ENCODE measurements at places on chromosomes 2 and 18.

DNA sequence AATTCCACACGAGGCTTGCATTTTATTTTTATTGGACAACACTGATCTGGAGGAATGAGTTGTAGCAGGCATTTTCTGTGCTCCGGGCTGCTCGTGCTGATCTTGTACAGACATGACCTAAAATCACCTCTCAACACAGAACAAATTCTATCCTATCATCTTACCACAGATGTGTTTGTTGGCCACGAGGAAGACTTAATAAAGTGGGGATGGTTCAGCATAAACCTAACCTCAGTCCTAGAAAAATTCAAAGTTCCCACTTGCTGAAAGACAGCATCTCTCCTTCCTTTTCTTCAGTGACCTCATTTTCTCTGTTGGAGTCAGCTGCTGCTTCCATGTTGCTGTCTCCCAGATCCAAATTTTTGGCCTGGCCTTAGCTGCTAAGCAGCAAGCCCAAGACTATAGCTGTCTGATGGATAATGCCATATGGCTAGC, 45.3 kb downstream of the RBKS start:
- DNase-seq = no peak

GRCh38 chr18:3857544-3857943, 407.6 kb downstream of the TGIF1 start:
- DNase-seq = no peak

GRCh38 chr2:226828191-226828590, 7.7 kb upstream of the RHBDD1 start:
- DNase-seq = no peak

GRCh38 chr2:63698786-63699548, 110.2 kb downstream of the MDH1 start:
- DNase-seq = no peak

DNA sequence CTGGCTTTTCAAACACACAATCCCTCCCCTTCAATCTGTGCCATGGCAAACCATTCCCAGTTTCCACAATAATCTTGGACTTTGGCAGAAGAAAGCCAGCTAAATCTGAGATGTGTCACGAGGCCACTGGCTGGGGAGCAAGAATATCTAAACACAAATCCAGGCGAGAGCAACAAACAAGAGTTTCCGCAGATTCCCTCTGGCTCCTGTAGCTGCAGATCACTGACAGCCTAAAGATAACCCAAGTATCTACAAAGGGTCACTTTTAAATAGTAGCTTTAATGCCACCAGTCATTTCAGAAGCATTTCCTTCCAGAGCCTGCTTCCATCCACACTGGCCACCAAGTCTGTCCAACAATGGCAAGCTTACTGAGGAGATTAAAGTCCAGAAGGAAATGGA, 86.9 kb downstream of the ACVR1 start:
- no peak for DNase-seq

GRCh38 chr2:104049438-104049837, 804.5 kb upstream of the POU3F3 start:
- DNase-seq = no peak

DNA sequence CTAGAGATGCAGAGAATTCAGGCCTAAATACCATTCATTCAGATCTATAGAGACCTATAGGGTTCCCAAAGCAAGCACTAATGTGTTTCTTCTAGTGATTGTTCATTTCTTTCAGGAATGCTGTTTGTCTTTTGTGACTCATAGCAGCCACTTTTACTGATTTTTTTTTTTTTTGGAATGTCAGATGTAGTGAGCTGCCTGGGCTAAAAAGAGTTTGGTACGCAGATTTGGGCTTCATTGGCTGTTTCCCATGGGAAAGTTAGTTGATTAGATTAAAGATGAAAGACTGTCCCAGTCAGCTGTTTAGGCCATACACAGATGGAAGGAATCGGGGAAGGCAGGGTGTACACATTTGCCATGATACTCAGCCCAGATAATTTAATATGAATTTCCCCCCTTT, 87.6 kb downstream of the CDC42EP3 start:
- DNase-seq = no peak

GRCh38 chr2:126999106-126999756, 100.5 kb downstream of the TEX51 start:
- DNase-seq = no peak

DNA sequence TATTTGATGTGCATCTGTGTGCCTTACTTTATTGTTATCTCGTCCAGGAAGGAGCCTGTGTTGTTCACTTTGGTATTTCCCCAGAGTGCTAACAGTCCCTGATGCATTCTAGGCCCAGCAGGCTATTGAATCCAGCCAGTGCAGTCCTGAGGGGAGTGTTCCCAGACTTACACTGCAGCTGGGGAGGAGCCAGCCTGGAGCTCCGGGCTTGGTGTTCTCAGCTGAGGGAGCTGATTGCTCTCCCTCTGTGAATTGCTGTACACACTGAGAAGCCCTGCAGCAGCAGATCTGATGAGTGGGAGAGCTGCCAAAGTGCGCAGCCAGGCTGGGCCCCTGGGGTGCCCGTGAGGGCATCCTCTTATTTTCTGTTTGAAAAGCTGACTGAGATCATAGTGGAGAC, 159.2 kb downstream of the GALNT3 start:
- DNase-seq = peak; percentile 73

- DNase-seq = no peak
Measured at GRCh38 chr2:128372621-128373341, 54.1 kb upstream of the HS6ST1 start.

GRCh38 chr2:69848186-69848790, 18.8 kb downstream of the GMCL1 start:
- no peak for DNase-seq

- DNase-seq = peak; percentile 91
Measured at GRCh38 chr2:218898109-218898878, 17.6 kb downstream of the WNT10A start.

- DNase-seq = no peak
Measured at GRCh38 chr2:186868344-186868743, 19.4 kb upstream of the ZSWIM2 start.

DNA sequence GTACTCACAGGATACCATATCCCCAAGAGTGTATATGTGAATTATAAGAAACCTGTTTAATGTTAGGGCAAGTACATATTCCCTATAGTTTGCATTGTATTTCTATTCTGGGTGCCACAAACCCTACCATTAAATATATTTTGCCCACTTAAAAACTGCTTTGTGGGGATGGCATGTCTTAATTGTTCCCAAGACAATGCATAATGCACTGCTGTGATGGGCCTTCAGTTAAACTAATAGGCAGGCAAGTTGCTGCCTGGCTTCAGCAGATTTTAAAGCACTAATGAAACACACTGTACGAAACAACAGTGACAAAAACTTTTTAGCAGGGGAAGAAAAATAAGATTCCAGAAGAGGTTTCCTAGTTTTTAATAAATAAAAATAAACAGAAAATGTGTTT, 104.8 kb upstream of the VRK2 start:
- no peak for DNase-seq

DNA sequence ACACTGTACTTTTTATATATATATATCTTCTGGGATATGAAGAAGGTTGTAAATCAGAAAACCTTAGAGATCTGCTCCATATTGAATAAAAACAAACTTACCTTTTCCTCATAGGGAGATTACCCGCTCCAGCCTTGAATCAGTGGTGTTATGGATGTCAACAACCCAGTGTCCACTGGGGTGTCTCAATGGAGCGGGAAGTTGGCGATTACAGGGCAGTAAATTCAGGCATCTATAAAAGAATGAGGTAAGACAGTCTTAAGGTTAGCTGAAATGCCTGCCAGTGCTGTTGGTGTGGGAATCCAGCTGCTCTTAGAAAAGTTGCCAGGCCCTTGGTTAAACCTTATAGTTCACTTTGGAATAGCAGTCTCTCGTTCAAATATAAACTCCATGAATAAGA, 102.3 kb downstream of the R3HDM1 start:
- no peak for DNase-seq

GRCh38 chr18:55310044-55310676, 277.8 kb downstream of the TCF4 start:
- DNase-seq = no peak

DNA sequence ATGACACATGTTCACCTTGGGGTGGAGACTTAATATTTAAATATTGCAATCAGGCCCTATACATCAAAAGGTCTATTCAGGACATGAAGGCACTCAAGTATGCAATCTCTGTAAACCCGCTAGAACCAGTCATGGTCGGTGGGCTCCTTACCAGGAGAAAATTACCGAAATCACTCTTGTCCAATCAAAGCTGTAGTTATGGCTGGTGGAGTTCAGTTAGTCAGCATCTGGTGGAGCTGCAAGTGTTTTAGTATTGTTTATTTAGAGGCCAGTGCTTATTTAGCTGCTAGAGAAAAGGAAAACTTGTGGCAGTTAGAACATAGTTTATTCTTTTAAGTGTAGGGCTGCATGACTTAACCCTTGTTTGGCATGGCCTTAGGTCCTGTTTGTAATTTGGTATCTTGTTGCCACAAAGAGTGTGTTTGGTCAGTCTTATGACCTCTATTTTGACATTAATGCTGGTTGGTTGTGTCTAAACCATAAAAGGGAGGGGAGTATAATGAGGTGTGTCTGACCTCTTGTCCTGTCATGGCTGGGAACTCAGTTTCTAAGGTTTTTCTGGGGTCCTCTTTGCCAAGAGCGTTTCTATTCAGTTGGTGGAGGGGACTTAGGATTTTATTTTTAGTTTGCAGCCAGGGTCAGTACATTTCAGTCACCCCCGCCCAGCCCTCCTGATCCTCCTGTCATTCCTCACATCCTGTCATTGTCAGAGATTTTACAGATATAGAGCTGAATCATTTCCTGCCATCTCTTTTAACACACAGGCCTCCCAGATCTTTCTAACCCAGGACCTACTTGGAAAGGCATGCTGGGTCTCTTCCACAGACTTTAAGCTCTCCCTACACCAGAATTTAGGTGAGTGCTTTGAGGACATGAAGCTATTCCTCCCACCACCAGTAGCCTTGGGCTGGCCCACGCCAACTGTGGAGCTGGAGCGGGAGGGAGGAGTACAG, 108.1 kb downstream of the XRCC5 start:
- no peak for DNase-seq

DNA sequence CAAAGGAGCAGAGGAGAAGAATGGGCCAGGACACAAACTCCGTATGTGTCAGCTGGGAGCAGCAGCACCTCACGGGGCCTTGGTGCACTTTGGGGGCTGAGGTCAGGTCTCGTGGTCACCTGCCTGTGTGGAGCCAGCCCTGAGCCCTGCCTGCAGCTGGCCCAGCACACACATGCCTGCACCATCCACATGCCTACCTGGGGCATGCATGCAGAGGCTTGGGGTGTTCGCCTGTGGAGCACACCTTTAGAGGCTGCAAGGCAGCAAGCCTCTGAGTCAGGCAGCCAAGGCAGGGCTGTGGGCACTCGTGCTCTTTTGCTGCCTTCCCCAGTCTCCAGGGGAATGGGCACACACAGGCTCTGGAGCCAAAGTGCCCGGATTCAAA, 36.0 kb downstream of the ARHGEF4 start:
- peak; percentile 63 for DNase-seq

DNA sequence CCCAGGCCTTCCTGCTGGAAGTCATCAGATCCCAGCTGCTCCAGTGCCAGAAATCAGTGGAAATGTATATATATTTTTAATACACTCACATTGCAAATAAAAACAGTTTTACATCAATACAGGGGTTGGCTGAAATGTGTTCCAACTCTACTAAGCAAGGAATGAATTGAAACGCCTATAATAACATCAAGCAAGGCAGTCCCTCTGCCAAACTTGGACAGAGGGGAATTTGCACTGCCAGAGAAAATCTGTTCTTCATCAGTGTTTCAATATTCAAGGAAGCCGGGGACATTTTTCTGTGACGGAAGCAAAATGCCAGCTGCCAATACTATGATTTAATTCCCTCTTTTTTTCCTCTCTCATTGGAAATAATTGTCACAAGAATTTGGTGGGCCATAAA, 335.3 kb downstream of the TNS1 start:
- DNase-seq = no peak

DNA sequence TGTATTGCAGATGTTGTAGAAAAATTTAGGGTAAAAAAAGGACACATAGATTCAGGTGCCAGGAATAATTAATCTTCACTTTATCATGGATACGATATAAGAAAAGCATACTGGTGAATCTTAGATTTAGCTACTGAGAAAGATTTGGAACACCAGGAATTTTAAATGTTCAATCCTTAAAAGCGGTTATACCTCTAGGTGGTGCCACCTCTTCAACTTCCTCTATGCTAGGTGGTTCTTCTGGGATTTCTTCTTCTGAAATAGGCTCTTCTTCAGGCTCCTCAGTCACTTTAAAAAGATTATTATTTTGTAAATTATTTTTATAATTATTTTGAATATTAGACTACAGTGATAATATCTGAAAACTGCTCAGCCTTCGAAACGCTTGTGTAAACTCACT, 133.1 kb downstream of the TTN start:
- DNase-seq = no peak

DNA sequence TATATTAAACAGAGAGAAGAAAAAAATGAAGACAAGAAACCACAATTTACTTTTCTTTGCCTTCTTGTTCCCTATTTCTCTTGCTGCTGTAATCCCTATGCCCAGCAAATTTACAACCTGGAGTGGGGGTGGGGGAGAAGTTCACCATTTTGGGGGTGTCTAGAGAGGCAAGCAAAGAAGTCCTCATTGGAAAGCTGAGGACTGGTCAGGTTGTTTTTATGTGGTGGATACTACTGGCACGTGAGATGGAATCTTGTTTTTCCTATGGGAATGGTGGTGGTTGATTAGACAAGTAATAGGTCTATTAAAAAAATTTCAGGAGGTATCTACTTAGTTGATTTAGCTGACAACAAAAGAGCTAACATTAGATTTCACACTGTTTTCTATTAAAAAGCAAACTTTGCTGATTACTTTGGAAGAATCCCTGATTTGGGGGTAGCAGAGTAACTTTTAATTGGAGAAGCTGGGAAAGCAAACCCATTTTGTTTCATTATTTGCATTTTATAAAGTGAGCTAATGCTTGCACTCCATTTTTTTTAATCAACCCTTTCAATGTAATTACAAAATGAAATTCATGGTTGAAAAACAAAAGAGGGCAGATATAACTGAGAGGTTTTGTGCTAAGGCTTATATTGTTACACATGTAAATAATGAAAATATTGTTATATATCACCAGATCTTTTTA, 6.0 kb downstream of the POU3F3 start:
- no peak for DNase-seq

- no peak for DNase-seq
Measured at GRCh38 chr2:19790291-19790690, 111.5 kb downstream of the TTC32 start.

DNA sequence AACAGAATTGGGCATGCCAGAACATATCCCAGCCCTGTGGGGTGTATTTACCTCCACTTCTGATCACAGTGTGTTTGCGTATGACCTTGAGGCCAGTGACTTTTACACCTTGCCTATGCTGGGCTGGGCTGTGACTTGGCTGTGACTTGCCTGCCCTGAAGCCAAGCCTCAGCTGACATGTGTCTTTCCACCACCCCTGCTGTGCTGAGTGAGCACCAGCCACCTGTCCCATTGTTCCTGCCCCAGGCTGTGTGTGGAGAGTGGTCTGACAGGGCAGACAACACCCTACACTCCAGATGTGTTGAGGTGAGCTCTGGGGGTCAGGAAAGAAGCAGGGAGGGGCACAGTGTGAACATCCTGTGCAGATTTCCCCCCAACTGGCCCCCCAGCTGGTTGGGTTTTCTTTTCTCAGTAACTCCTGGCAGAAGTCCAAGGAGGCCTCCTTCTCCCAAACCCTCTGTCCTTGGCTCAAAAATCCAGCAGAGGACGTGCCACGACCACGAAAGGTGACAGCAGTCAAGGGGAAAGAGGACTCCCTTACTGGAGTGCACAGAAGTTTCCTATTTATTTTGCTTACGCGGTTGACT, 5.1 kb upstream of the STEAP3 start:
- DNase-seq = no peak

Measured in ecto neural progenitor cell (in vitro differentiated cells).